ENCODE measurements at places on chromosomes 3 and 15.

GRCh38 chr3:65974509-65974908, 64.2 kb downstream of the MAGI1 start:
- no peak for DNase-seq

GRCh38 chr15:89074402-89075012, 13.7 kb upstream of the ABHD2 start:
- DNase-seq: no peak

DNA sequence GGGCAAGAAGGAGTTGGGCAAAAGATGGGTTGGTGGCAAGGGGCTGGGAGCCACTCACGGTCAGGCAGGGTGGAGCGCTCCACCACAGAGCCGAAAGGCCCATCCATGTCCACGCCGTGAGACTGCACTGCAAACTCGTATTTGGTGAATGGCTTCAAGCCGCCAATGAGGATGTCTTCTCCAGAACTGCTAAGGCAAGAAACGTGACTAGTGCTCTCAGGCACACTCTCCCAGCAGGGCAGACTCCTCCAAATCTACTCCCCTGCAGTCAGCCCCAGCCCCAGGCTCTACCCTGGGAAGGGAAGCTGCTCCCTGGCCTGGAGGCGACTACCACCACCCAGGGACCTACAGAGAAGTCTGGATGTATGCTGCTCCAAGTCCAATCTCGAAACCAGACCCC, 11.4 kb upstream of the IGDCC3 start:
- no peak for DNase-seq

DNA sequence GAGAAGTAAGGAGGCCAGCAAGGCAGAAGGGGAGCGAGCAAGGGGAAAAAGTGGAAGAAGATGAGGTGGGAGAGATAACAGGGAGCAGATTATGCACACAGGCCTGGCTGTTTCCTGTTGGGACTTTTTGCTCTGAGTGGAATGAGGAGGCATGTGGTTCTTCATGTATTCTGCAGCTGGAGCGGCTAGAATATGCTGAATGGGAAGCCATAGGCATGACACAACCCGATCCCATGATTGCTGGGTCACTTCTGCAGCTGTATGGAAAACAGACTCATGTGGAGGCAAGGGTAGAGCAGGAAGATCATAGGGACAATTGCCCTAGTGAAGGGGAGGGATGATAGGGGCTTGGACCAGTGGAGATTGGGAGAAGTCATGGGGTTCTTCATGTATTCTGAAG, 206.0 kb upstream of the SUCLG2 start:
- DNase-seq: no peak

GRCh38 chr15:31498756-31499155, 172.1 kb downstream of the KLF13 start:
- no peak for DNase-seq

- no peak for DNase-seq
These were observed 132.4 kb upstream of the OSTN start for GRCh38 chr3:191066669-191067068.

DNA sequence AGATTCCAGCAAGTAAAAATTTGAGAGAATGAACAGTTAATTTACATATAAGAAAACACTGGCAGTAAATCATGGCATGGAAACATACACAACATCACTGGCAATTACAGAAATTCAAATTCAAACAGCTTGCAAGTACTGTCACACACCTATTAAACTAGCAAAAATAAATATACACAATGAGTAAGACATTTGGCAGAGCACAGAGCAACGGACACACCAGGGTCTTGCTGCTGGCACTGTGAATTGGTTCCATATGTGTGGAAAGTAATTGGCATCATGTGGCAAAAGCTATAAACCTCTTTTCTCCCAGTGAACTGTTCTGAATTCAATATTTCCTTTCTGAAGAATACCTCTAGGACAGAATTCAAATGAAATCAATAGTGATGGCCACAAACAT, 78.3 kb downstream of the LRRK1 start:
- no peak for DNase-seq

- DNase-seq: no peak
These were observed 207.4 kb downstream of the FMN1 start for GRCh38 chr15:32987067-32987466.

DNA sequence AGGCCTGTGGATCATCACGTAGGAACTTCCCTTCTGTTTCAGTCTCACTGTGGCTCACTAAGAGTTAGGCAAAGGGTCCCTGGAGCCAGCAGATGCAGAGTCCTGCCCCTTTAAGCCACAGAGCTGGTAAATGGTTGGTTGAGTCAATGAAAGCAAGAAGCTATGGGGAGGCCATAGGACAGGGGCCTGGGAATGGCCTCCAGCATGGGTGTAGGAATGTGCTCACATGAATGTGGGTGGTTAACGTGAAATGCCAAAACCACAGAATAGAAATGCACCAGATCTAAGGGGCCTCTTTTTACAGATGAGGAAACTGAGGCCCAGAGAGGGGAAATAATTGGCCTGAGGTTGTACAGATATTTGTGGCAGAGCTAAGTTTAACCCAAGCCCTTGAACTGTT, 150.3 kb downstream of the TLE3 start:
- DNase-seq: no peak

GRCh38 chr3:197882586-197882985, 67.4 kb upstream of the RPL35A start:
- DNase-seq: no peak

- DNase-seq: no peak
These were observed 1.1 kb downstream of the EDEM1 start for GRCh38 chr3:5188419-5189221.

- DNase-seq: no peak
These were observed 21.6 kb downstream of the SEC61A1 start for GRCh38 chr3:128073807-128074206.

- peak; percentile 97 for DNase-seq
These were observed 13.9 kb upstream of the USP3 start for GRCh38 chr15:63490345-63491034.

- DNase-seq: no peak
These were observed 5.0 kb downstream of the NR2F2 start for GRCh38 chr15:96335411-96336024.

GRCh38 chr3:146359841-146360240, 108.9 kb upstream of the PLSCR4 start:
- no peak for DNase-seq

DNA sequence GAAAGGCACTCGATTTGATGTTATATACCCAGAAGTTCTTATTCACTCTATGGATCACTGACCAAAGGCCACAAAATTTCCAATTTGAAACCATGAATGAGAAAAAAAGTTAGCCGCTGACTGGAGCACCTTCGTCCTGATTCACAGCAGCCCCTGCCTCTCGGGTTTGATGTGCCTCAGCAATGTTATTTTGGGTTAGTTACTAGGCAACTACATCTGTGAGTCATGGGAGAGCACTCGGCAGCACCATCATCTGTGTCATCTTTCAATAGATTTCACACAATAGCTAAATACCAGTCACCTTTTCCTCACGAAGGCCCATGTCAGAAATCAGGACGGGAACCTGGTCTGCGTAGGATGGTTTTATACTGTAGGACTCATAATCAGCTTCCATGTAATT, 269.2 kb downstream of the ZBBX start:
- DNase-seq: no peak

DNA sequence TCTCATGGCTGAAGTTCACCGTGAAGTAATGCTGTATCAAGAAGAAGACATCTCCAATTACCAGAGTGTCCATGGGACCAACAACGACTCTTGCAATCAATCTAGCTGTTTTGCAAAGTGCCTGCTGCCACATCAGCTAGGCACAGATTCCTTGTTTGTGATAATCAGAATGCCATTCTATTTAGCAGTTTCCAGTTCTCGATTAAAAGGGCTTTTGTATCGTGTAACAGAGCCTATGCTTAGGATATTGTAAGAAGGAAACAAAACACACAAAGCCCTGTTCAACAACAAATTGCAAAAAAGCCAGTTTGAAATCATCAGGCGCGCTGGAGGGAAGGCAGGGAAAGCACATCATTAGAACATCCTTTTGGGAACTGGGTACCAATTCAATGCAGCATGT, 26.1 kb downstream of the RASGRF1 start:
- DNase-seq: no peak

GRCh38 chr3:121269389-121269788, 276.4 kb downstream of the POLQ start:
- DNase-seq: no peak

DNA sequence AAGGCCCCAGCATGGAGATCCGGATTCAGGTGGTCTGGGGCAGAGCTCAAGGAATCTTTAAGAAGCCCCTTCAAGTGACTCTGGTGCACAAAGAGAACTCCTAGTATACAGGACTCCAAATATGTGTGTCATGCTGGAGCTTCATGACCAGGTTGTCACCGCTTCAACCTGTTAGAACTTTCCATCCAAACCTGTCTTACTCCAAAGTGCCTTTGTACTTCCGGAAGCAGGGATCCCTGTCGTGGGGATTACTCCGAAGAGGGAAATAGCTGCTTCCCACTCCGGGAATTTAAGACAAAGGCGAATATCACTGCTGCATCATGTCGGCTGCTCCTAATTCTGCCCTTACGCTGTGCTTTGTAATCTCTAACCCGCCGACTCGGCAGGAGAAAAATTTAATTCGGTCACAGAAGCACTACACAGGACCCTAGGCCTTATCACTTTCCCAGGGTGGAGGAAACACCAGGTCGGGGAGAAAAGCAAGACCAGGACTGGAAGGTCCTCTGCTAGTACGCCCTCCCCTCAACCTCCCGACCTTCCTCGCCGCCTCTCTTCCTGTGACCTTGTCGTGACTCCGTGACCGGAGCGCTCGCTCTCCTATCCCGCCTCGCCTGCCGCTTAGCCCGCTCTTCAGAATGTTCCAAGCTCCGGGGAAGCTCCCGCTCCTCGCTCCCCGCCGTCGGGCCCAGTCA, 730 bp downstream of the HIGD1A start:
- DNase-seq: no peak

- no peak for DNase-seq
These were observed 18.2 kb downstream of the SSR3 start for GRCh38 chr3:156536524-156537316.

- DNase-seq: no peak
These were observed 158.8 kb downstream of the PDZRN3 start for GRCh38 chr3:73465926-73466325.

DNA sequence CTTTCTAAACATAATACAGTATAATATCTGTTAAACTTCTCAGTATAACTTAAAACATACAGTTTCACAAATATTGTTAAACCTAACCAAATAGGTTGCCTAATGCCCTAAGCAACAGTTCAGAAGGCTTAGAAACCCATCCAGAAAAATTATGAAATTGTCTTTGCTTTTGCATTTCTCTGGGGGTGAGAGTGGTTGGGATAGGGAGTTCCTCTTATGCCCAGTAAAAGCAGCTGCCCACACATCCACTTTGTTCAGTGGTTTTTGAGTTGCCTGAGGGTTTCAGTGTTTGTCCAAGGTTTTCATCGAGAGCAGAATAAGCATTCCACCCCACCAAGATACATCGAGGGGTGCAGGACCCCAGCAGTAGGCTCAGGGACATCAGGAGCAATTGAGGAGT, 179.4 kb downstream of the CDIN1 start:
- DNase-seq: no peak

DNA sequence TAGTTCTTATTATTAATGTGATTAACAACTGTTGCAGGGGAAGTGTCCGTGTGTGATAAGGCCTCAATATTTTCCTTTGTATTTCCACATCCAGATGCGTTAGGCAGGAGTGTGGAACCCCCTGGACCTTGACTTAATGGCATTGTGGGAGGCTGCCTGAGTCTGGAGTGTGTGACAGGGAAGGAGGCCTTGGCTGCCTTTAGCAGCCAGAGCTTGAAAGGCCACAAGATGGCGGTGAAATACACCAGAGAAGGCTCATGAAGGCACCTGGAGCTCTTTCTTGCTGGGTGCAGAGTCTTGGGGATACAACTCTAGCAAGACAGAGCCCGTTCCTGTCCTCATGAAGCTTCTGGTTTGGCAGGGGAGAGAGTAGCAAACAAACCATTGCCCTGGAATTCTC, 36.9 kb downstream of the POLR2M start:
- no peak for DNase-seq

DNA sequence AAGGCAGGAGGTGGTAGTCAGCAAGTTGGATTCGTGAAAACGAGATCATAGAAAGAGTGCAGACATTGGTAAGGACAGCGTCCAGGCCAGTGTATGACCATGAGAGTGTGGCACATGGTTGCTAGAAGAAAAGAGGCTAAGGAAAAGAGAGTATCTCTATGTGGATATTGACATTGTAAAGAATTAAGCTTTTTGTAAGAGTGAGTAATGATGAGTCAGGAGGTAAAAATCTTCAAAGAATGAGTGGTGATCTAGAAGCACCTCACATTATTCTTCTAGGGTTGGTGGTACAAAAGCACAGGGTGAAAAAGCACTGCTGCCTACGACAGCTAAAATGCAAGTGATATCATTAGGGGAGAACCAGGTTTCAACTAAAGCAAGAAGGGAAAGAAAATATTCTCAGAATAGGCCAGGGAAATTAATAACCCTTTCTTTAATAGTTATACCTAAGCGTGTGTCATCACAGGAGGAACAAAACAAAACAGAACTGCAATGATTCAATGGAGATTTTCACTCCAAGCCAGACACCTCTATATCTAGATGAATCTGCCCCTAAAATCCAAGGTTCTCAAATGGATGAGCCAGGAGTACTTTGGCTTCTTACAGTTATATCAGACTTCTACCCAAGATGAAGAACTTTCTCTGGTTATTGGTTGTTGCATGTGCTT, 884.7 kb downstream of the NAALADL2 start:
- no peak for DNase-seq

GRCh38 chr15:90837094-90837493, 31.3 kb upstream of the FURIN start:
- no peak for DNase-seq

- DNase-seq: no peak
These were observed 215.9 kb upstream of the CTDSPL start for GRCh38 chr3:37645517-37646380.

- peak; percentile 70 for DNase-seq
These were observed 12.6 kb upstream of the RTP3 start for GRCh38 chr3:46484911-46485778.

GRCh38 chr3:43207628-43208085, 78.7 kb upstream of the SNRK start:
- DNase-seq: no peak

GRCh38 chr3:115494826-115495225, 128.5 kb upstream of the GAP43 start:
- DNase-seq: no peak

DNA sequence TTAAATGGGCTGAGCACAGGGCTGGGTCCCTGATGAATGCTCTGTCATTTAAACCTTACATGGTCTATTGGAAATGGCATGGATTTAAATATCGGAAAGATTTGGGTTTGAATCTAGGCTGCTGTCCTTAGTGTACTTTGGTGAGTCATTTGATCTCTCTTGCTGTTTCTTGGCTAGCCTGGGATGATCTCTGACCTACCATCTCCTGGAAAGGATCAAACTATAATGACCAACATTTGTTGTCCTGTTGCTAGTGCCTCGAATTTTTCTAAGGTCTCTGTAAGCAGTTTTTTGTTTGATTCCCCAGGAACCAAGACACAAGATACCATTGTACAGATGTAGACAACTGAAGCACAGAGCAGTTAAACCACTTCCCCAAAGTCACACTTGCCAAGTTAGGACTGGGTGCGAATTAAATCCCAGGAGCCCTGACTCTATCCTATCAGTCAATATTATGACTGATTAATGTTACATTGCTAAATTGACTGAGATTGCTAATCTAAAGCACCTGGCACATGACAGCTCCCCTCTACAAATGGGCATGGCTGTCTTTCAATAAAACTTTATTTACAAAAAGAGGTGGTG, 244.9 kb upstream of the MCTP2 start:
- DNase-seq: no peak

GRCh38 chr15:36075333-36075732, 504.1 kb upstream of the CDIN1 start:
- DNase-seq: no peak

GRCh38 chr15:37395100-37395468, 294.7 kb upstream of the MEIS2 start:
- no peak for DNase-seq

GRCh38 chr15:40063563-40064011, 24.6 kb upstream of the SRP14 start:
- DNase-seq: no peak
